ENCODE measurements at places on chromosomes 1 and 21.
A peak's percentile ranks its signal among the peaks of the same experiment; 100 is the strongest.

- DNase-seq: no peak
Measured at GRCh38 chr1:67479146-67479891, 49.1 kb upstream of the SERBP1 start.

GRCh38 chr21:35896060-35896459 lies 164.3 kb downstream of the SETD4 start:
- DNase-seq: no peak

DNA sequence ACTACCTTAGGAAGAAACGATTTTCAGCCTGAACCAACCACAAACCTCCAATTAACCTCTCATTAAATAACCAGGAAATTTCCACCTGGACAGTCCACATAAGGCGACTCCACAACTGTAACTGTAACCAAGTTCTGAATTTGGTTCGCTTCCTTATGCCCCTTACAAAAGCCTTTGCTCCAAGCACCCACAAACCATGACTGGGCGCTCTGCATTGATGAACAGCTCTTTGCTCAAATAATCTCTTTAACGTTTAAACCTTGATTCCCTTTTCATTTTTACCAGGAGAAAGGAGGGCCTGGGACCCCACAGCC lies 38.2 kb upstream of the ZNF124 start:
- no peak for DNase-seq

DNA sequence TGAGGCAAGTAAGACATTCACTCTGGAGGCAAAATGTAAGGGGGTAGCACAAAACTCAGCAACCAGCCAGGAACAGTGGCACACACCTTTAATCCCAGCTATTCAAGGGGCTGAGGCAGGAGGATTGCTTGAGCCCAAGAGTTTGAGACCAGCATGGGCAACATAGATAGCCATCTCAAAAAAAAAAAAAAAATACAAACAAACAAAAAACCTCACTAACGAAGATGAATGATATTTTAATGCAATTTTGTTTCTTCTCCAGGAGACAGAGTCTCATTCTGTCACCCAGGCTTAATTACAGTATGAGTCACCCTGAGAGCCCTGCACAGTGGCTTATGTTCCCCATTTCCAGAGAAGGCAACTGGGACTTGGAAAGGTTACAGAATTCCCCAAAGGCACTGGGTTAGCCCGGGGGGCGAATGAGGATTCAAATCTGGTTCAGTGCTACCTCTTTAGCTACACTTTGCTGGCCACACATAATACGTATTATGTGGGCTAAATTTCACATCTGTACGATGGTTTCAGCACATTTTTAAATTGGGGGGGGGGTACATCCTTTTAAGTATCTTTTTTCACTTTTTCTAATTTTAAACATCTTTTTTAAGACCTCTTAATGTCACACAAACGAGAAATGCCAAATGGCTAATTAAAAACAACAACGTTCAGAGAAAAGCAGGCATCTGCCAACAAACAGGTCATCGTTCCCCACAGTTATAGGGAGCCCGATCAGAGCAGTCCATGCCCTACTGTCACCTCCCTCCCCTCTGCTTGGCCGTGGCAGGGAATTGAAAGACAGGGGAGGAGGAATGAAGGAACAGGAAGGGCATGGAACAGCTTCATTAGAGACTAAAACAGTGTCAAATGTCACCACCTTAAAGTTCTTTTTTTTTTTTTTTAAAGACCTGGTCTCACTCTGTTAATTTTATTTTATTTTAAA lies 3.5 kb downstream of the CELA2A start:
- no peak for DNase-seq

- DNase-seq: no peak
Measured at GRCh38 chr1:6584126-6585080, 4.6 kb downstream of the ZBTB48 start.

GRCh38 chr1:22790232-22791008 lies 79.8 kb downstream of the EPHB2 start:
- no peak for DNase-seq

GRCh38 chr21:45283035-45283610 lies 4.6 kb downstream of the POFUT2 start:
- no peak for DNase-seq

- no peak for DNase-seq
Measured at GRCh38 chr21:33047231-33047630, 21.5 kb downstream of the OLIG2 start.

- no peak for DNase-seq
Measured at GRCh38 chr1:111274653-111275052, 16.0 kb upstream of the CHIA start.

DNA sequence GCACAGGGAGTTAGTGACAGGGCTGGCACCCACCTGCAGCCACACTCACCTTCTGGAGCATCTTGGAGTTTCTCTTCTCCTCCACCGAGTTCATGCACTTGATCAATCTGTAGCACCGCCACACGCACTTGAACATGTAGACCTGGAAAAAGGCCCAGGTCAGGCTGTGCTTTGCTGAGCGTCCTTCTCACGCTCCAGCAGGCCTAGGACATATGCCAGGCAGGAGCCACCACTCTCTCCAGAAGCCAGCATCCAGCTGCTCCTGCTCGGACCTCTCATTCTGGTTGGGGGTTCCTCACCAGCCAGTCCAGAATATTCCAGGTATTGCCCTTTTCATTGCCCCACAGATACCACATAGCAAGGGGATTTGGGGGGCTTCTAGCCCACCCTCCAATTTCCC lies 11.7 kb upstream of the MATN1 start:
- DNase-seq: no peak

DNA sequence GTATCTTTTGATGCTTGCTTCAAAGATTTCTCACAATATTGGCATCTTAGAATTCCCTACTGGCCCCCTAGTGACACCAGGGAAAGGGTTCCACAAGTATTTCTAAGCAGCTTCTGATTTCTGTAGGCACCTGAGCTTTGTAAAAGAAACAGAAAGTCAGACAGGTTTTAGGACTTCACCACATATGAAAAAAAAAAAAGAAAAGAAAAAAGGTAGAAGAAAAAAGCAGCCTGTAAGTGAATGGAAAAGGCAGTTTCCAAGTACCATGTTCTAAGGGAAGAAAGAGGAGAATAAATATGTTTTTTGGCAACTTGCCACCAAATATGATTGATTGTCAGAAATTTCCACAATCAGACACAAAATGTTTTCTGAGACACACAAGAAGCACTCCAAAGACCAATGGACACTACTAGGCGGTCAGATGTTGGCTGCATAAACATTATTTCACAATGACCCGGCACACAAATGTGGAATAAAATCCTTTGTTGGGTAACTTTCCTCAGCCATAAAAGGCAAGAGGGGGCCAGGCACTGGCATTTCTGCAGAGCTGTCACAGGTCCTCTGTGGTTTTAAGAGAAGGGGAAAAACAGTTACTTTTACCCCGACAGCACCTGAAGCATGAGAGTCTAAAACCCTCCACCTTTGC lies 12.7 kb upstream of the CPLANE2 start:
- DNase-seq: no peak

GRCh38 chr1:9860887-9861286 lies 37.1 kb upstream of the CLSTN1 start:
- no peak for DNase-seq

DNA sequence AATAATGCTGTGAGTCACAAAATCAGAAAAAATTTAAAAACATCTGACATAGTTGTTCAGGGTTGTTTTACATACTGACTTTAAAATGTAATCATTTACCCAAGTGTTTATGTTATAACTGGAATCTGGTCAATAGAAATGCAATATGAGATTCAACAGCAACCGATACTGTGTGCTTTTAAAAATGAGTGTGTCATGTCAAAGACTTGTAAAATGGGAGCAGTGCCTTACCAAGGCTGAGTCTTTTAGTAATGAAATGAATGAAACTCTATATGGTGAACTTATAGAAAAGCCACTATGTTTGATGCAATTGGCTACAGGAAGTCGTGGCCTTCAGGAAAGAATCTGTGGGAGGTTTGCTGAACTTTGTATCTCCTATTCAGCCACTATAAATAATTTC lies 570.2 kb downstream of the DPYD start:
- DNase-seq: no peak

DNA sequence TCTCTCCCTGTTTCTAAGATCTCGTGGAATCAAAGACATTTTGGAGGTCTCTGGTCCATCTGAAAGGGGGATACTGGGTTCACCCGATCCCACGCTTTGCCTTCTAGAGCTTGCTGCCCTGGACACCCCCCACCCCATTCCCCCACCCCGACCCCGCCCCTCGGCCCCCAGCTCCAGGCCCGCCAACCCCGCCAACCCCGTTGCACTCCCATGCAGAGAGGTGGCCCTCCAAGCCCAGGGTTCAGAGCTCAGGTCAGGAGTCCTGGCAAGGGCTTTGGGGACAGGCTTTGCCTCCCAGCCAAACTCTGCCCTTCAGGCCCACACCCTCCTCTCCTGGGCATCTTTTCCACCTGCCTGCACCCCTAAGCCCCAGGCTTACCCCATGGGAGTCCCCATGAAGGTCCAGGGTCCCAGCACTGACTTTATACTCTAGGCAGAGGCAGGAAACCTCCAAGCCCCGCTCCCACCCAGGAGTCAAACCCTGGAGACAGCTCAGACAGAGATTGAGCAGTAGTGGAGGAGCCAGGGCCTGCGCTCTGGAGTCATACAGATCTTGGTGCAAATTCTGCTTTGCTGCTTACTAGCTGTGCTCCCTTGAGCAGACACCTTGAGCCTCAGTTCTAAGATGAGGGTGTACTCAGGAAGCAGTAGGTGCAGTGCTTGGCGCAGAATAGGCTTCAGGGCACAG lies 155.9 kb downstream of the FOXD2 start:
- DNase-seq: no peak

DNA sequence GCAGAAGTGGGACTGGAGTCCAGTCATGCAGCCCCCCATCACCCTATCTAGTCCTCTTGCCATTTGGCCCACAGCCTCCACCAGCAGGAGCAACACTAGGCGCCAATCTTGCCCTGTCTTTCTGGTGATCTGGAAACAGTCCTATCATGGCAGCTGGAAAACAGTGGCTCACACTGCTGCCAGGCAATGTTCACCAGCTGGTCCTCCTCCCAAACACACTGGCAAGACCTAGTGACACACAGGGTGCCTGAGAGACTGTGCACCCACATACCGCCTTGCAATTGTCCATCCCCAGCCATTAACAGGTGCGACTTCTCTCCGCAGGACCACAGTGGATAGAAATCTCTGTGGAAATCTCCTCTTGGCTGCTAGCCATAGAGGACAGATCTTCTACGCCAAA lies 105.5 kb downstream of the HIVEP3 start:
- no peak for DNase-seq

GRCh38 chr1:197150336-197151005 lies 4.0 kb upstream of the ASPM start:
- no peak for DNase-seq

DNA sequence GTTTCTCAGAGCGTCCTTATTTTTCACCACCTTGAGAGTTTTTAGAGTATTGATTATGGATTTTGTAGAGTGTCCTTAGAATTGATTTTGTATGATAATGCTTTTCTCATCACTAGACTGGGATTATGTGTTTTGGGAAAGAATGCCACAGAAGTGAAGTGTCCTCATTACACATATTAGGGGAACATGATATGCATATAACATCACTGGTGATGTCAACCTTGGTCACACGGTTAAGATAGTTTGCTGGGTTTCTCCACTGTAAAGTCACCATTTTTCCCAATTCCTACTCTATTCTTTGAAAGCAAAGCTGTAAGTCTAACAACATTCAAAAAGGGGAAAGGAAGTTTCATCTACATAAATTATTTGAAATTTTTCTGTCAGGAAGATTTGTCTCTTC lies 39.6 kb upstream of the PALMD start:
- DNase-seq: no peak

DNA sequence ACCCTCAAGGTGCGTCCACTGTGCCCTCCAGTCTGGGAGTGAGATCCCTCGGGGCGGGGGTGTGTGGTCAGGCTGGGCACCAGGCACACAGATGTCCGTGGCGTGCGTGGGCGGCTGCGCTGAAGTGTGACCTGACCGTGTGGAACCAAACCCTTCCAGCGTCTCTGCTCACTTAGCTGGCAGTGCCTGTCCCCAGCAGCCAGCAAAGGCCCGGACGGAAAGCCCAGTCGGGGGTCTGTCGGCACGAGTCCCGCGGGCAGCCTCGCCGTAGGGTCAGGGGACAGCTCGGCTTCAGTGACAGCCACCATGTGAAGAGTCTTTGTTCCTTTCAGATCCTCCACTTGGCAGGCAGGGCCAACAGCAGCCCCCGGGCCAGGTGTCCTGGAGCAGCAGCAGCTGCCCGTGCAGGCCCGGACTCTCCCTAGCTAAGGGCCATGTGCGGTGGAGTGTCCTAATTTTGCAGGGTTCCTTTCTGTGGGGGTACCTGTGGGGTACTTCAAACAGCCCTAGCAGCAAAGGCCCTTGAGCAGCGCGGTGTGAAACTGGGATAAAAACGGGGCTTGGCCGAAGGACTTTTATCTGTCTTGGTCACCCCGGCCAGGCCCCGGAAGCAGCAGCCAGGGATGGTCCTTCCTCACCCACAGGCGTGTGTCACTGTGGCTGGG lies 11.6 kb downstream of the TTLL10 start:
- no peak for DNase-seq

DNA sequence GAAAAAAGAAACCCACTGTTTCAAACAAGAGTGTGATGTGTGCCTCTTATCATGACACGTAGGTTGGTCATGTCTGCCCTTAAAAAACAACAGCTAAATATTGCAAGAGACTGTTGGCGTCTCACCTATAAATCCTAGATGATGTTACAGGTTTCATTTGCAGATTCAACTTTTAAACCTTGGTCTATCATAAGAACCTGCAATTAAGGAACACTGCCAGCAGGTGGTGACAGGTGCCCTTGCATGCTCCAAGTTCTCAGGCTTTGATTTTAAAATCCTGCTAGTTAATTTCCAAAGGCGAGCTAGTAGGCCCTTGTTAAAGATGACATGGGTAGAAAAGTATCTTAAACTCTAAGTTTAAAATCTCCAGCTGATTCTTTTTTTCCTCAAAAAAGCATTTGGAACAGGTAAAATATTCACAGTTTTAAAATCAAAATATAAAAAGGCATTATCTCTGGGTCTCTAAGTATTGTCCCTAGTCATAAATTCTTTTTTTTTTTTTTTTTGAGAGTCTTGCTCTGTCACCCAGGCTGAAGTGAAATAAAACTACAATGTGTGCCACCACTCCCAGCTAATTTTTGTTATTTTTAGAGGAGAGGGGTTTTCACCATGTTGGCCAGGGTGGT lies 39.1 kb downstream of the CLSTN1 start:
- peak; percentile 80 for DNase-seq

GRCh38 chr21:38852278-38852677 lies 46.5 kb downstream of the ETS2 start:
- no peak for DNase-seq

DNA sequence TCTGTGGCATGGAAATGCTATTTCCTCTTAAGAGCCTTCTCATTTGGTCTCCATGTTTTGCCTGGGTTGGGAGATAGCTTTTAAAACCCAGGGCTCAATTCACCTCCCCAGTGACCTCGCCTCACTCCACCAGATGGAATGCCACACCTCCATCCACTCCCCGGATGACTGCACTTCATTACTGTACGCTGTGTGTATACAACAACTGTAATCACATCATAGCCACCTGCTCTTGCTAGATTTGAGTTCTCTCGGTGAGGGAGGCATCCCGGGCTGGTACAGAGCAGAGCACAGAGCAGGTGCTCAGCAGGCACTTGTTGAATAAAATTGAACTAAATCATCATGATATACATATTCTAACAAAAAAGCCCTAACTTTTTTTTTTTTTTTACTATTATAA lies 26.0 kb downstream of the SDE2 start:
- no peak for DNase-seq

- no peak for DNase-seq
Measured at GRCh38 chr1:125080077-125080476, 3895.3 kb downstream of the SRGAP2C start.

- DNase-seq: no peak
Measured at GRCh38 chr21:32717851-32718316, 9.9 kb downstream of the SYNJ1 start.
